ENCODE measurements at places on chromosomes 12 and 14.
A peak's percentile ranks its signal among the peaks of the same experiment; 100 is the strongest.

GRCh38 chr12:2853626-2854025, 3.2 kb downstream of the TEX52 start:
- DNase-seq: no peak

- DNase-seq: no peak
Observed at GRCh38 chr12:48454667-48455066, 17.7 kb upstream of the ANP32D start.

DNA sequence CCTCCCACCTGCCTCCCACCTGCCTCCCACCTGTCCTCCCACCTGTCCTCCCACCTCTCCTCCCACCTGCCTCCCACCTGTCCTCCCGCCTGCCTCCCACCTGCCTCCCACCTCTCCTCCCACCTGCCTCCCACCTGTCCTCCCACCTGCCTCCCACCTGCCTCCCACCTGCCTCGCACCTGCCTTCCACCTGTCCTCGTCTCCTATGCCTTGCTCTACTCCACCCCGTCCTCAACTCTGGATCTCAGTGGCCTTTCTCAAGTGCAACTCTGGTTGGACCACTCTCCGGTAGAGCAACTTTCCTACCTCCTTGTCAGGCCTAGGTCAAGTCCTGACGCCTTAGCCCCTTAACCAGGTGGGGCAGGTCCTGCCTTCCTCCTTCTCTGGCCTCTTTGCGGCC, 29.3 kb upstream of the PEX5 start:
- no peak for DNase-seq

DNA sequence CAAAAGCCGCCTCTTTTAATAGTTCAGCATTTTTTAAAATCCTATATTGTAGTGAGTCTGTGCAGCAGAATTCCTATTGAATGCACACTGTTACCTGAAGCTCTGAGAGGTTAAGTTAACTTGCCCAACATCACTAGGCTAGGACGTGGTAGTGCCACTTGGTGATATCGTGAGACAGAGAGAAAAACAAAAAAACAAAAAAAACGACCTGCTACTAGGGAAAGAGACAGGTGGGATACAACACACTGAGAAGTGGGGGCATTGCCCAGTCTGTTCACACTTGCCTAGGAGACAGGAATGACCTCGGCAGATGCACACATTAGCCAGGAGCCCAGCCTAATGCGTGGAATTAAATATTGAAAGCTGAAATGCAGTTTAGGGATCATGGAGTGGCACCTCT, 129.7 kb upstream of the CCND2 start:
- DNase-seq: no peak

DNA sequence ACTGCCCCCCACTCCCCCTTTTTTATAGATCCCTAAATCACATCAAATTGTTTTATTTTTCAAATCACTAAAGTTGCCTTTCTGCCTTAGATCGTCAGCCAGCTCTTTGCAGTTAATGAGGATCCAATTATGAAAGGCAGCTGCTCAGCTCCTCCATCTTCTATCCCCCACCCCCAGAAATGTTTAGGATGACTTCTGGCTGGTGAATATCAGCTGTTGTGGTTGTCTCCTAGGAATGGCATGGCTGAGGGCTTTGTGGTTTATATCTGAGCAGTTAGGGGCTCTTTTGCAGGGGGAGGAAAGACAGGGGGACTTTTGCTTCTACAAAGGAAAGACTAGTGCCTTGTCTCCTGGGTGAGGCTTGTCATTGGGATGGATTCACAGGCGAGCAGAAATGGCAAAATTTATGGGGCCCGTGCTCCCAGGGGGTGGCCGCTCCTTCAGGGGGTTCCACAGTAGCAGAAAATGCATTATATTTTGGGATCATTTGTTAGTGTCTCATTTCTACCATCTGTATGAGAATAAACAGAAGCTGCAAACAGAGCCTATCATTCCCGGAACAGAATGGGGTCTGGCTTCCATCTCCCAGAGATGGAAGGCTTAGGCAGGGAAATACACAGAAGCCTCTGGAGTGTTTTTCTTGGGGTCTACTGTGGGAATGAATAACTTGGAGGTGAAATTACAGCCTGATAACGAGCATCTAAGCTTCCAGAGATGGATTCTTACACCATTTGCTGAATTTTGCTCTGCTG, 6.5 kb downstream of the JDP2 start:
- DNase-seq: no peak

- no peak for DNase-seq
Observed at GRCh38 chr14:78081245-78081644, 88.9 kb upstream of the NRXN3 start.

DNA sequence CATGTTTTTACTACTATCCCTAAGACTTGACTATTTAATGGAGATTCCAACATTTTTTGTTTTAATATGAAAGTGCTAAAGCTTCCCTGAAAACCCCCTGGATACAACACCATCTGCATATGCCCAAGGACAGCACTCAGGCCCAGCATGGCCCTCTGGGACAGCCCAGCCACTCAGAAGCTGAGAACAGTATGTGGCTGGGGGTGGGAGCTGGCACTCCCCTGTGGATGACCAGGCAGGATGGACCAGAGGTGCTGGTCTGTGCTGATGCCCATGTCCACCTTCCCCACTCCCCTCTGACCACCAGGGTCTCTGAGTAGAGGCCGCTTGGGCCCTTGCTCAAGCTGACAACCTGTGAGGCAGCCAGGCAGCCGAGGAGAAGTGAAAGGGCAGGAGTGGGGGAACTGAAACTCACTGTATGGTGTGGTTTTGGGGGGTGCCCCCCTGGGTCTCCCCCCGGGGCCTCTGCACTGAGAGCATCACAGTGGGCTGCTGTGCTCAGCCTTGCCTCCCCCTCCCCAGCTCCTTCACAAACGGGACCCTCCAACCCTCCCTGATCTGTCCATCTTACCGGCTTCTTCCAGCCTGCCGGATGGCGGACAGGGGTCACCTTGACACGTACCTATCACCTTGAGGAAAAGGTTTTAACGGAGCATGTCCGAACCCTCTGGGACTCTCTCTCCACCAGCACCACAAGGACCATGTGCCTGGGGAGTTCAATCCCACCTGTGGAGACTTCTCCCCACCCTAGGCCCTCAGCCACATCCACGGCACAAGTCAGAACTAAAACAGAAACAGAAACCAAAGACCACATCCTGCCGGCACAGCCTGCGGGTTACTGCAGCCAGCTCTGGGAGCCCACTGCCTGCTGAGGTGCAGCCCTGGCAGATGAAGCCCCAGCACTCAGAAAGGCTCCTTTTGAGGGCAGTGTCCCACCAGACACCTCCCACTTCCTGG, at the start of gene TMEM229B:
TMEM229B (minus strand) TSS at position 785 of the 957 bp plus-strand sequence. CDS start 14,798 bp downstream, outside the sequence.
- DNase-seq: no peak

- no peak for DNase-seq
Observed at GRCh38 chr14:33754261-33754660, 196.6 kb downstream of the EGLN3 start.

DNA sequence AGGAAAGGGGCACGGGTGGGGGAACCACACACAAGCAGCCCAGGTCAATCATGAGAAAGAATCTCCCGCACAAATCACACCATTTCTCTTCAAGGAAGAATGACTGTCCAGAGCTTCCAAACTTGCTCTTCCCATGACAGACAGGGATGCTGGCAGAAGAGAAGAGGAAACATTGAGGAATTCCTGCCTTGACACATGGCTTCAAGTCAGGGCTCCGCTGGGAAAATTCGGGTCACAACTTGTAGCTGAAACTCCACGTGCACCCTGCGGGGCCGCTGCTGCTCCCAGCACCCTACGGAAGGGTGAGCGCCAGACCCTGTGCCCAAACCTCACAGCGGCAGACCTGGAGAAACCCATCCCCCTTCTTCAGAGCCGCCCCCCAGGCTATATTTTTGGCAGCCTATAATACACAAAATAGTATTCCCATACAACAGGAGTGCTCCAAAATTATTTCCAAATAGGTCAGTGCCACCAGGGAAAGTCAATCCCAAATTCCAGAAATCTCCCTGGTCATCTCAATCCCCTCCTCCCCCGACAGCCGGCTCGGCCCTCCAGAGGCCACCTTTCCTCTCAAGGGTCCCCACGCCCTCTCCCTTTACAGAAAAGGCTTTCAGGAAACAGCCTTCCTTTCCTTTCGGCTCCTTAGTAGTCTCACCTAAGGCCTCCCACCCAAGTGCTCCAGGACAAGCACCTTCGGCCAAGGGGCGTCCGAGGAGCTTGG, 1.3 kb downstream of the TMEM132D start:
- no peak for DNase-seq

GRCh38 chr12:102169922-102170621, 27.6 kb downstream of the PMCH start:
- no peak for DNase-seq

- peak; percentile 20 for DNase-seq
Observed at GRCh38 chr12:89529738-89530137, 3.9 kb upstream of the POC1B start.

GRCh38 chr14:94056579-94057308, 24.3 kb downstream of the DDX24 start:
- DNase-seq: no peak

DNA sequence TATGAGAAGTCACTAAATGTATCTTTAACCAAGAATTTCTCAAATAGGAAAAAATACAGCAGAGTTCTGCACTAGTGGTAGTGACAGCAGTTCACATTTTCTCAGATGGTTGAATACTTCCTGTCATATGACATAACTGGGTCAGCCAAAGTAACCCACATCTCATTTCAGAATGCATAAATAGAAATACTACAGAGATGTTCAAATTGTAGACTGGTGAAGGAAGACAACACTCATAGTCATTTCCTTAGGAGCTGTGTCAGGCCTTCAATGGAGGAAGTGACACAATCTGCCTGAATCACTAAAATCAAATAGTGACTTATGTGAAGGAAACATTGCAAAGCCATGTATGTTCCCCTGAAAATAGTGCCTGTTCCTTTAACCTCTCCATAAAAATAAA, 32.4 kb downstream of the FERMT2 start:
- no peak for DNase-seq

DNA sequence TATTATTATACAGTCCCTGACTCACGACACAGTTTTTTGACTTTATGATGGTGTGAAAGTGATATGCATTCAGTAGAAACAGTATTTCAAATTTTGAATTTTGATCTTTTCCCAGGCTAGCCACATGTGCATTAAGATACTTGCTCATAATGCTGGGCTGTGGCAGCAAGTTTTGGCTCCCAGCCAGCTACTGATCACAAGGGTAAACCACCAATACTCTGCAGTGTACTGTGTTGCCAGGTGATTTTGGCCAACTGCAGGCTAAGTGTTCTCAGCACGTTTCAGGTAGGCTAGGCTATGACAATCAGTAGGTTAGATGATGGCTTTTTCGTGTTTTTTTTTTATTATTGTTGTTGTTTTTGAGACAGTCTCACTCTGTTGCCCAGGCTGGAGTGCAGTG, 69.4 kb upstream of the ACTN1 start:
- DNase-seq: peak; percentile 14

DNA sequence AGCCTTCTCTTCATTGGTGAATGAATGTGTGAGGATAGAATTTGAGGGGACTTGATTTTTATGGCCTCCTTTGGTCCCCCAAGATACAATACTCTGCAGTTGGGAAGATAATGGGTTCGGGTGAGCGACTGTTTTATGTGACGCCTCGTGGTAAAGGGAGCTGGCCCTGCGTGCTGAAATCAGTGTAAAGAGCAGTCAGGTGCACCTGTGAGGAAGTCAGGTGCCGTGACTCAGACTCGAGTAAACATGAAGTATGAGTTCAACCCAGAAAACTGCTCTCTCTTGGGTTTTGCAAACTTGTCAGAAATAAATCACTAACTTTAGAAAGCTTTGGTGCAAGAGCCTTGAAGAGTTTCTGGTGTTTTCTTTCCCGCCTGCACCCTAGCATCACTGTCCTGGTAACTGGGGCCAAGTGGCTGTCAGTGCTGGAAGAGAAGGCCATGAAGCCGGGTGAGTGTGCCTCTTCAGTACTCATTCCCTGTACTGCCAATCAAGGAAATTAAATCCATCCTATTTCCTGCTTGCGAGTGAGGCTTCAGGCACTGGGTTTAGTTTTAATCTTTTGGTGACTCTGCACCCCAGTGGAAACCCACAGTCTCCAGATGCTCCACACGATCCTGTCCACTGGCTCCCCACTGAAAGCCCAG, 59.2 kb downstream of the AACS start:
- DNase-seq: no peak

DNA sequence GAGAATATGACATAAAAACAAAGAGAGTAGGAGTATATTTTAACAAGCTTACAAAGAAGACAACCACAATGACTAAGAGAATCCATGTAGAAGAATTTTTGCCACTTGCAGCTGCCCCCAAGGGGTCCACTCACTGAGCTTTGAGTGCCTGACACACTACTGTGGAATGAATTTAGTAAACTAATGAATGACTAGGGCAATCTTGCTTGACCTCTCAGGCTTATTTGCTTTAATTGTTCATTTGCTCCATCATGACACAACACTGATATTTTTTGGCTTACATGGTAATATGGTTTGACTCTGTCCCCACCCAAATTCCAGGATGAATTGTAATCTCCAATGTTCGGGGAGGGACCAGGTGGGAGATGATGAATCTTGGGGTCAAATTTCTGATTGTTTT, 249.1 kb upstream of the FAR2 start:
- DNase-seq: no peak

DNA sequence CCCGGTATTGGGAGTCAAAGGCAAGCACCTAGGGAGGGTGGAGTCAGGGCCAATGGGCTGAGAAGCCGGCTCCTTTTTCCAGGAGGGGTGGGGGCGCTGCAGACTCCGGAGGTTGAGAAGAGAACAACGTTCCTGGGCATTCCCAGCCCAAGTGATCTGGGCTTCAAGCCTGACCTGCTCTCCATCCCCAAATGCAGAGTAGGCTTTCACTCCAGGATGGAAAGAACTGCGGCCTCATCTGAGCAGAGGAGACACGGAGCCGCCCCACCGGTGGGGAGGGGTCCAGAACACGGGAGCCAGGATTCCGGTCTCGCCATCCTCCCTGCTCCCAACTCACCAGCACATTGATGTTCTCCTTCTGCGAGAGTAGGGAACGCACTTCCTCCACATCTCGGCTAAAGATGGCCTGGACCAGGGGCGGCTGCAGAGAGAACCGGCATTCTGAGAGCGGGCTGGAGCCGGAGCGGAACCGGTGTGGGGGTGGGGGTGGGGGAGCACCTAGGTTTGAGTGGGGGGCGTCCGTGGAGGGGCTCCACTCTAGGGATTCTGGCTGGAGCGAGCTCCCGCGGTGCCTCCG, 605 bp downstream of the ANKRD52 start:
- no peak for DNase-seq

GRCh38 chr12:110844131-110844530, 2.7 kb upstream of the CCDC63 start:
- DNase-seq: no peak

- no peak for DNase-seq
Observed at GRCh38 chr14:81946375-81946774, 412.7 kb upstream of the SEL1L start.

DNA sequence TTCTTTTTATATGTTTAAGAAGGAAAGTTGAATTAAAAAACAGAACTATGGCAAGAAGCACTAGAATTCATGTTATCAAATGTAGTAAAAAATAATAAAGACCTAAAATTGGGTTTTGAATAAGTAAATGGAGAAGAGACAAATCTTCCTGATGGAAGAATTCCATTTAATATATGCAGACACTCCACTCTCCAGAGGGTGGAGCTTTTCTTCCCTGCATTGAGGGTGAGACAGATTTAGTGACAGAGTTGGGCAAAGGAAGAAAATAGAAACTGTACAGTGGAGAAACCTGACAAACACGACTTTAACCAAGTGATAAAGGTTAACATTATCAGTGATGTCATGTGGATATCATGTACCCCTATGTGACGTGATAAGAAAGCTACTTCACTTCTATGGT, 217.6 kb downstream of the PRKD1 start:
- no peak for DNase-seq

Measured in SHP77 (cell line).